ENCODE measurements at places on chromosomes 6 and 20.
A peak's percentile ranks its signal among the peaks of the same experiment; 100 is the strongest.

GRCh38 chr6:165850434-165851019, 187.5 kb upstream of the PDE10A start:
- peak; percentile 39 for DNase-seq

DNA sequence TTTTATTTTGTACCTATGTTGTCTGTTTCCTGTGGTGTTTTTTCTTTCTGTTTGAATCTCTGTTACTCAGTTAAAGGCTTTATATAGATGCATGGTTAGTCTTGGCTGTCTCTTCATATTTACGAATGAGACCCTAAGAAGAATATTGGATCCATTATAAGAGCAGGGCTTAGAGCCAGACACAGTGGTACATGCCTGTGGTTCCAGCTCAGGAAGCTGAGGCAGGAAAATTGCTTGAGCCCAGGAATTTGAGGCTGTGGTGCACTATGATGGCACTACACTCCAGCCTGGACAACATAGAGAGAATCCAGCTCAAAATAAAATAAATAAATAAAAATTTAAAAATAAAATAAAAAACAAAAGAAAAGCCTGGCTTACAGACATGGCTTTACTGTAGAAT, 211.1 kb downstream of the SOD2 start:
- DNase-seq, result no peak

DNA sequence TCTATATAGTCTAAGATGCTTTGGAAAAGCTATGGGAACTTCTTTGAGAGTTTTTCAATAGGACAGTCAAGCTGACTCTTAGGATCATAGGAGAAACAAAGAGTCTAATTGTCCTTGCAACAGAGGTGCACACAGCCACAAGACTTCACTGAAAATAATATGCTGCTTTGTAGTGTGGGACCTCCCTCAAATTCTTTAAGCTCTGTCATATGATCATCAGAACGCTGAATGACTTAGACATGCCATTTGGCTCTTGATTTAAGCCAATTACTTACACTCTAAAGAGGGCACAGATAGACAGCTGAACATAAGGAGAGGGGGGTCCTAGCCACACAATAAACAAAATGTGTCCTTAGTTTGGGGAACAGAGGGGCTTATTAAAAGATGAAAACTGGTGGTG, 818.7 kb upstream of the GJE1 start:
- no peak for DNase-seq

DNA sequence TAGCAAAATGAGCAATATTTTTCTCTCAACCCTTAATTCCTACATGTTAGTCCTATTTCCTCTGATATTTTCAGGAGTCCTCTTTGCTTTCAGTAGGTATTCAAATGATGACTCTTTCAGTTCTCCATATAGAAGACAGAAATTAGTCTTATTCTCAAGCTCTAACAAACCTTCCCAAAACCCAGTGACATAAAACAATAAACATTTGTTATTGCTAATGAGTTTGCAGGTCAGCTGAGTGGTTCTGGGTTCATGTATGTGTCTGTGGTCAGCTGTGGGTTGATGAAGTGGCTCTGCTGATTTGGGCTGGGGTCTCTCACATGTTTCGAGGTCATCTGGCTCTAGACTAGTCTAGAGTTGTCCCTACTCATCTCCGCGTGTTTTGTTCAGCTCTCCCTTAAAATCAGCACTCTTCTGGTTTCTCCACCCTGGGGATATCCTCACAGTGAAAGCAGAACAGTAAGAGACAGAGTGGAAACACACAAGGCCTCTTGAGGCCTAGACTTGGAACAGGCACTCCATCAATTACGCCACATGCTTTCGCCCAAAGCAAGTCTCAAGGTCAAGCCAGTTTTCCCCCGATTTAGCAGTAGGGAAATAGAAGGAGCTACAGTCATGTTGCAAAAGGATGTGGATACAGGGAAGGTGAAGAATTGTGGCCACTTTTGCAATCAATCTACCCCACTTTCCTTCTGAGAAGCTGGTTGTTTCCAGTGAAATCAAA, 273.0 kb downstream of the PLCB1 start:
- DNase-seq, result no peak
